ENCODE measurements at places on chromosomes 2 and 18.

GRCh38 chr18:12046046-12046750 is 47.4 kb upstream of the ANKRD62 start:
- no peak for DNase-seq

GRCh38 chr2:42513252-42513918 is 19.6 kb upstream of the KCNG3 start:
- DNase-seq = no peak

GRCh38 chr2:53473236-53473635 is 294.4 kb upstream of the CHAC2 start:
- no peak for DNase-seq

- DNase-seq = no peak
Measured at GRCh38 chr2:129187343-129187742, 792.1 kb upstream of the RAB6C start.

DNA sequence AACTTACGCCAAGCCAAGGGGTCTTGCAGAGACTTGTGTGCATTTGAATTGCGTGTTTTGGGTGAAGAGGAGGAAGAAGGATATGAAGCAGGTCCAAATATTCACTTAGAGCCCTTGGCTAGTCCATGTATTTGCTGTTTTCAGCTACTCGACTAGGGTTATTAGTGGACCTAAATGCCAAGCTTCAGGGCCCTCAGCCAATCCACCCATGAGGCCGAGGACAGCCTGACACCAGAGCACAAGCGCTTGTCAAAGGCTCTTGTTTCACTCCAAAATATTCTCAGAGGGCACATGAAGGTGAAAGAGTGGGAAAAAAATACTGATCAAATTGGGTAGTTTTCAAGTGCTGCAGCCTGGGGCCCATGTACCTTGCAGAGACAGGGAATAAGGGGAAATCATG is 174.8 kb upstream of the ACAA2 start:
- no peak for DNase-seq

DNA sequence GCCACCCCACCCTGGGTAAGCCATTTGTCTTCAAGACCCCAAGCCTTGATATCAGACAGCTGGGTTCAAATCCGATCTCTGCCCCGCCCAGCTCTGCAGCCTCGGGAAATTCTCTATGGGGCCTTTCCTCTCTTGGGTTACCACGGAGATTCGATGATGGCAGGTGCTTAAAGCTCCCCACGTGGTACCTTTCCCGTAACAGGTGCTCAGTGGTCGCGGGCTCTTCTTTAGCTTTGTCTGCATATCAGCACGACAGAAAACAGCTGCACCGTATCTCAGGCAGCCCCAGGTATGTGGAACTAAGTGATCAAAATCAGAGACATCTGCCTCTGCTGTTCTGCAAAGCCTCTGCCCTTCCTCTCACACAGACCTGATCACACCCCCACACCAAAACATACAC is 37.4 kb downstream of the TTC32 start:
- DNase-seq = no peak

DNA sequence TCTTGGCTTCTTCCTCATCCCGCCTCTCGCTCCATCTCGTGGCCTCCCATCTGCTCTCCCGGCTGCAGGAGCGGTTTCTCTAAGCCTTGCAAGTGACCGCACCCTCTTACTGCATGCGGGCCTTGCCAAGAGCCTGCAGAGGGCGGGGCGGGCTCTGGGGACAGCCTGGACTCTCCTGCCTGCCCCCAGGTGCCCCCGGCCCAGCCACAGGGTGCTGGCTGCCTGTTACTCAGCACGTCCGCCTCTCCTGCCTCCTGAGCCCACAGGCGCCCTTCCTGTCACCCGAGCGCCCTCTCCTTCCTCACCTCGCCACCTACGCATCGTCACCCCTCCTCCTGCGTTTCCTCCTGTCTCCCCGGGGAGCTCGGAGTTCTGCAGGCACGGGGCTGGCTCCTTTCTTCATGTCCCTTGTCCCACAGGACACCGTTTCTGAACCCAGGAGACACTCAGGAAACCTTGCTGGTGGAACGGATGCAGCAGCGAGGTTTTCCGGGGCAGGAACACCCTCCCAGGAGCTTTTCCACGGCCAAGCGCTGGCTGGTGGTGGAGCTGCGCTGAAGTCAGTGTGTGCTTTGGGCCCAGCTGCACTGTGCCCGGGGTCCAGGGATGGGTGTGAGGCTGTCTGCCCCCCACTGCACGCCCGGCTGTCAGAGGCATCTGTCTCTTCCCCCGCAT is 28.5 kb downstream of the HPCAL1 start:
- DNase-seq = peak; percentile 60

DNA sequence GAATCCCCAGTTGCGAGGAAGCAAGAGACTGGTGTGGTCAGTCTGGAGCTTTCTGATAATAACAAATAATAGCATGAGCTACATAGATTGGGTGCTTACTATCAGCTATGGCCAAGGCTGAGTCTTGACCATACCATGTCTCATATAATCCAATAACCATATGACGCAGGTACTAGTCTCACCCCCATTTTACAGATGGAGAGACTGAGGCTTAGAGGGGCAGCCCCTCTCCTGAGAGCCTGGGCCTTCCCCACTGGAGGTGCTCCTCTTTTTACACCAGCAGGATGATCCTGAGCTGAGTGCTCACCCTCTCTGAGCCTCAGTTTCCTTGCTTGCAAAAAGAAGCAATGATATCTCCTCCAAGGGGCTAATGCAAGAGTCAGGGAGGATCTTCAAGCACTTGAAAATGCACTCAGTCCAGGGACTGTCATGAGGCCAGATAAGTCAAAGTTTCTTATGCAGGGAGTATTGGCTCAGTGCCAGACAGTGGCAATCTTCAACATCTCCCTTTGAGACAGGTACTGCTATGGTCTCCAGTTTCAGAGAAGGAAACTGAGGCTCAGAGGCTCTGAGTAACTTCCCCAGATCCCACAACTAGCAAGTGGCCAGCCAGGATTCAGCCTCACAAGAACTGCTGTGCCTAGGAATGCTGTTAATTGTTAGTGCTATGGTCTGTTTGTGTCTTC is 149.7 kb downstream of the TFCP2L1 start:
- no peak for DNase-seq

DNA sequence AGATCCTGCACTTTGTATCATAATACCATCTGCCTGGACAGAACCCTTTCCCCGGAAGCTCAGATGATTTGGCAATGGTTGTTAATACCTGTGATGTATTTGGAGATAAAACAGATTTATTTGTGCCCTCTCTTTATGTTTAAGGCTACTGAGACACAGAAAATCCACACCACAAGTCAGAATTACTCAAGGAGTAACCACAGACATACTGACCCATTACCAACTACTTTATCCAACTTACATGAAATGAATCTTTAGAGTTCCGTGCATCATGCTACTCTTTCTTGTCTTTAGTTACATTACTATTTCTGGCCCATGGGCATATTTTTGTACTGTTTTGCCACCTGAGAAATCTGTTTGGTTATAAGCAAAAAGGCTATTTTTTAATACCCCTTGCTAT is 384.0 kb downstream of the STK39 start:
- no peak for DNase-seq

DNA sequence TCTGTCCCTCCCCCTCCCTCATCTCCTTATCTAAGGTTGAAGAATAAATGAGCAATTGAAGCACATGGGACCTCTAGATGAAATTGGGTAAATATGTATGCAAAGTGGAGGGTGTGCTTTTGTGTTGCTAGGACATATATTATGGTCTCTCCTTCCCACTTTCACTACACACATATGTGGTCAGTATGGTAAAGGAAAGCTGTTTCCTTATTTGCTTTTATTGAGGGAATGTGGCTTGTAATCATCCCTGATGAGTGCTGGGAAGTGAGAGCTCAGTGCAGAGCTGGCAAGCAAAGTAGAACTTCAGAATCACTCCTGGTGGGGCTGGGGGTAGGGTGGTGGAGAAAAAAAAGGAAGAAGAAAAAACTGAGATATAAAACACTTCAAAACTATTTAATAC is 189.9 kb upstream of the ATP5MC3 start:
- no peak for DNase-seq

GRCh38 chr18:34909637-34910364 is 131.4 kb upstream of the MAPRE2 start:
- no peak for DNase-seq

- no peak for DNase-seq
Measured at GRCh38 chr2:64632835-64633819, 20.6 kb downstream of the SERTAD2 start.
